ENCODE measurements at places on chromosomes 6 and 20. TPM values are rescaled to one million over a fixed set of nuclear protein-coding genes. Genes with fewer than 3 reads are reported as not detected.

DNA sequence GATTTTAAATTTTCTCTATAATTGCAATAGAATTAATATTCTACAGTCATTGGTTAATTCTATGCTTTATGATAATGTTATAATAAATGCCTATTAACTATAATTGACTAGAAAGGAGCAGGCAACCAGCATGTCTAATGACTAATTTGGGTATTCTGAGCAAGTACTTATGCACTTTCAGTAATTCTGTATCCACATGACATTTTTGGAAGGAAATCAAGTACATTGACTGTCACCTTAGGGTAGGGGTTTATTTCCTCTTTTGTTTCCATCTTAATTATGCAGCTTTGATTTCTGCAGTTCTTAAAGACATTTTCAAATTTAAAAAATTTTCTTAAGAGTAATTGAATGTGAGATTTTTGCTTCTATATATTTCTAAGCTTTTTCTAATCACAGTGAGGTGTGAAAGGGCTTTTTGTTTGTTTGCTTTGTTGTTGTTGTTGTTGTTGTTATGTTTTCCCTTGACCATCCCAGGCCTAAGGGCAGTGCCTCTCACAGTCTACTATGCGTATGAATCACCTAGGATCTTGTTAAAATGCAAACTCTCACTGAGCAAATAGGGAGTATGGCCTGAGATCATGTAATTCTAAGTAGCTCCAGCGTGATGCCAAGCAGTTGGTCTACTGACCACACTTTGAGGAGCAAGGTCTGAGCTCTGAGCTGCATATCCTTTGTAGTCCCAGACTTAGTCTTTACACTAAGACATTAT is 467.1 kb upstream of the RNF217 start:
- DNase-seq: no peak

The HTR1E gene
- total RNA-seq: not detected

The MUCL3 gene
- total RNA-seq: not detected

The STK38 gene
- 13.6 TPM for total RNA-seq

The TULP1 gene
- not detected for total RNA-seq

The HLA-DQB1 gene
- 4.1 TPM for total RNA-seq

DNA sequence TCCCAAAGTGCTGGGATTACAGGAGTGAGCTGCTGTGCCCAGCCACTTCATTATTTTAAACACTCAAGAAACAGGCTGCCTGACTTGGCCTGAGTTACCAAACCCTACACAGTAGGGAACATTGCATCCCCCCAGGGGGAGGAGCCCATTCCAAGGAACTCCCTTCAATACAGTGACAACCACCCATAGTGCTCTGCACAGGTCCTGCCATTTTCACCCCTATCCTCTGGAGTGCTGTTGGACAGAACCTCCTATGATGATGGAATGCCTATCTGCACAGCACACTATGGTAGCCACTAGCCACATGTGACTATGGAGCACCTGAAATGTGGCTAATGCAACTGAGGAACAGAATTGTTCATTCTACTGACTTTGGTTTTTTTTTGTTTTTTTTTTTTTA is 11.7 kb downstream of the ACOT8 start:
- DNase-seq: no peak

GRCh38 chr6:33755070-33755869 is 8.6 kb upstream of the IP6K3 start:
- no peak for DNase-seq
